ENCODE measurements at places on chromosomes 16 and 17.

DNA sequence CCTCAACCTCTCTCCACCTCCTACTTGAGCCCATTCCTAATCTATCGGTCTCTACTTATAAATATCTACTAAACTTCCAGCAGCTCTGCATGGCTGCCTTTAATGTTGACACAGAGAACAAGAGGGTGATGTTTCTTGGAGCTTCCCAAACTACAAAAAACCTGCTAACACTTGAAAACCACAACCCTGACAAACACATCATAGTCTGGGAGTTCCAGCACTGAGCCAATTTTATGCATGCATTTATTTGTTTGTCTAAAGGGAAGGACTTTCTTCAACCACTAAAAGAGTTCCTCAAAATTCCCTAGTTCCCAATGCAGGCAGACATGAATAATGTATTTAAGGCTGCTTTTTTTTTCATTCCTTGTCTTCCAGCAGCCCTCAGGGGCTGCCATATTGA lies 331.8 kb upstream of the XYLT1 start:
- H3K36me3 ChIP-seq, result no peaks in the 10 kb centered on the region
- no peaks in the 10 kb centered on the region for H3K27me3 ChIP-seq
- no peak overlapping the region for H3K27ac ChIP-seq
- no peak overlapping the region for H3K4me3 ChIP-seq
- no peak for DNase-seq

GRCh38 chr17:77542011-77542410 lies 401.2 kb downstream of the SEC14L1 start:
- peaks cover 44% of the 10 kb centered on the region for H3K27me3 ChIP-seq
- no peak overlapping the region for H3K27ac ChIP-seq
- no peaks in the 10 kb centered on the region for H3K4me1 ChIP-seq
- no peak for DNase-seq
- no peak overlapping the region for H3K4me3 ChIP-seq

GRCh38 chr17:44361292-44362260 lies 2.1 kb downstream of the FAM171A2 start:
- H3K36me3 ChIP-seq, result peaks cover 6% of the 10 kb centered on the region
- H3K27ac ChIP-seq, result no peak overlapping the region
- H3K4me1 ChIP-seq, result no peaks in the 10 kb centered on the region
- H3K4me3 ChIP-seq, result no peak overlapping the region

DNA sequence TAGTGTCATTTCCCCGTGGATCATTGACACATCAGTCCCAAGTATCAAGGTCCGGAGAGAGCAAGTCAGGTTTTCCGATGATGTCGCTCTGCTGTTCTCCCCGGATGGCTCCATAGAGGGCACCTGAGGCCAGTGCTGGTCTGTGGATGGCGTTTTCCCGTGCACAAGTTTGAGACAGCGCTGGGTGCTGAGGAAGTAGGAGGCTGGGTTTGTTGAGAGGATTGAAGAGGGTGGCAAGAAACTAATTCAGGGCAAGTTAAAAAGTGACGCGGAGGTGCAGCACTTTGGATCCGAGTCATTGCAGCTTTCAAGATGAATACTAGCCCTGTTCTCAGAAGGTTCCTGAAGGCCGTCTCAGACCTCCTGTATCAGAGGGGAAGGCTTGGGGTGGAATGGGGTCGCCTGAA lies 7.7 kb downstream of the NUBP1 start:
- peaks cover 11% of the 10 kb centered on the region for H3K4me1 ChIP-seq
- no peak overlapping the region for H3K4me3 ChIP-seq
- H3K36me3 ChIP-seq, result peaks cover 31% of the 10 kb centered on the region
- H3K27ac ChIP-seq, result no peak overlapping the region

DNA sequence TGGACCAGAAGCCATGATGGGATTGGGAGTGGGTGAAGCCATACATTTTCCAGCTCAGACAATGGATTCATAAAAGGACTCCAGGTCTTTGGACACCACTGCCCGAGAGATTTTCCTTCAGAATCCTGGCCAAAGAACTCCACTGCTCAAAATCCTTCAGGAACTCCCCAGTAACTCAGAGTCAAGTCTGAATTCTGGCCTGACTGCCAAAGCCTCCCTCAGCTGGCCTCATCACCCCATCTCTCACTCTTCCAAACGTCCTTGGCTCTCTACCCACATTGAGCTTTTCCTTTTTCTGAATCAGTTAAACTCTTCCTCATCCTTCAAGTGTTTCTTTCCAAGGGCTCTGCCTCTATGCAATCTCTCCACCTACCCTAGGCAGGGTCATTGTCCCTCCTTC lies 1.2 kb upstream of the SEPTIN1 start:
- DNase-seq, result no peak
- H3K4me1 ChIP-seq, result peaks cover 7% of the 10 kb centered on the region
- H3K36me3 ChIP-seq, result peaks cover 20% of the 10 kb centered on the region
- no peak overlapping the region for H3K4me3 ChIP-seq

DNA sequence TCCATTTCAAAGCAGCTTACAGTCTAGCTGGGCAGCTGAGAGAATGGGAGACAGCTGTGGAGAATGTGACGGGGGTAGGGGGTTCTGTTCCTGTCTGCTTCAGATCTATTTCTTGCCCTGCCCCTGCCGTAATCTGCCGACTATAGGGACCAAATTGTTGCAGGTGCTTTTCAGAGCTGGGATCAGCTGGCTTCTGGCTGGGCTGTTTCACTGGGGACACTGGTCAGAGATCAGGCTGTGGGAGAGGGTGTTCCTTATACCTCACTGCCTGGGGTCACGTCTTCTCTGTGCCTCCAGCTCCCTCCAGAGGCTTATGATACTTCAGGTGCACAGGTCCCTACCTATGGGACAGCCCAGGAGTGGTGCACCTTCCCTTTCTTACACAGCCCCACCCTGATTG lies 514.9 kb upstream of the GOT2 start:
- no peaks in the 10 kb centered on the region for H3K4me1 ChIP-seq
- H3K27ac ChIP-seq, result no peak overlapping the region
- no peak for DNase-seq
- no peaks in the 10 kb centered on the region for H3K36me3 ChIP-seq
- no peak overlapping the region for H3K4me3 ChIP-seq
- H3K27me3 ChIP-seq, result no peaks in the 10 kb centered on the region

DNA sequence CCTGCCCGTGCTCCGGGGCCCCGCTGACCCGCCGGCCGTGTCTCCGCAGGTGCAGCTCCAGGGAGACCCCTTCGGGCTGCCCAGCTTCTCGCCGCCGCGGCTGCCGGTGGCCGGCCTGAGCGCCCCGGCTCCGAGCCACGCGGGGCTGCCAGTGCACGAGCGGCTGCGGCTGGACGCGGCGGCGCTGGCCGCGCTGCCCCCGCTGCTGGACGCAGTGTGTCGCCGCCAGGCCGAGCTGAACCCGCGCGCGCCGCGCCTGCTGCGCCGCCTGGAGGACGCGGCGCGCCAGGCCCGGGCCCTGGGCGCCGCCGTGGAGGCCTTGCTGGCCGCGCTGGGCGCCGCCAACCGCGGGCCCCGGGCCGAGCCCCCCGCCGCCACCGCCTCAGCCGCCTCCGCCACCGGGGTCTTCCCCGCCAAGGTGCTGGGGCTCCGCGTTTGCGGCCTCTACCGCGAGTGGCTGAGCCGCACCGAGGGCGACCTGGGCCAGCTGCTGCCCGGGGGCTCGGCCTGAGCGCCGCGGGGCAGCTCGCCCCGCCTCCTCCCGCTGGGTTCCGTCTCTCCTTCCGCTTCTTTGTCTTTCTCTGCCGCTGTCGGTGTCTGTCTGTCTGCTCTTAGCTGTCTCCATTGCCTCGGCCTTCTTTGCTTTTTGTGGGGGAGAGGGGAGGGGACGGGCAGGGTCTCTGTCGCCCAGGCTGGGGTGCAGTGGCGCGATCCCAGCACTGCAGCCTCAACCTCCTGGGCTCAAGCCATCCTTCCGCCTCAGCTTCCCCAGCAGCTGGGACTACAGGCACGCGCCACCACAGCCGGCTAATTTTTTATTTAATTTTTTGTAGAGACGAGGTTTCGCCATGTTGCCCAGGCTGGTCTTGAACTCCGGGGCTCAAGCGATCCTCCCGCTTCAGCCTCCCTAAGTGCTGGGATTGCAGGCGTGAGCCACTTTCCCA lies 5.9 kb downstream of the CTF1 start:
- peaks cover under 1% of the 10 kb centered on the region for H3K4me1 ChIP-seq
- peak overlapping the region; percentile 55 for H3K27ac ChIP-seq
- no peaks in the 10 kb centered on the region for H3K36me3 ChIP-seq
- H3K27me3 ChIP-seq, result no peaks in the 10 kb centered on the region

GRCh38 chr16:78998879-78999278 lies 601.7 kb downstream of the MAF start:
- no peak for DNase-seq
- no peaks in the 10 kb centered on the region for H3K27me3 ChIP-seq
- no peak overlapping the region for H3K27ac ChIP-seq

GRCh38 chr16:51430716-51431369 lies 279.8 kb upstream of the SALL1 start:
- H3K4me1 ChIP-seq, result peaks cover 24% of the 10 kb centered on the region
- DNase-seq, result peak; percentile 34
- H3K27ac ChIP-seq, result peak overlapping the region; percentile 79
- H3K27me3 ChIP-seq, result no peaks in the 10 kb centered on the region
- peak overlapping the region; percentile 8 for H3K4me3 ChIP-seq

Measured in MCF 10A (cell line).